ENCODE measurements at places on chromosomes 12 and 14. TPM values are rescaled to one million over a fixed set of nuclear protein-coding genes. Genes with fewer than 3 reads are reported as not detected.

DNA sequence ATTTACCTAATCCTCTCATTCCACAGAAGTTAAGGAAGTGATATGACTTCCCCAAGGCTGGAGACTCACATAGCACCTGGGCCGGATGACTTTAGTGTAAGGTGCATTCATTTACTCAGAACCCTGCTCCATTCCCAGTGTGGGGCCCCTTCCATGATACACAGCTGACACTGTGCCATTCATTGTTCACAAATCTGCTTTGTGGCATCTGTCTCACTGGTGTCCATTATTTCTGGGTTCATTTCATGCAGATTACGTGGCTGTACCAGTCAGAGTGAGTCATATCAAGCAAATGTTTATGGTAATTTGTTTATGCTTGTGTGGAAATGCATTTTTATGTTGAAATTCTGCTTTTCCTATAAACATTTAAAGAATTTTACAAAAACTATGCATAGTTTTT lies 5.2 kb downstream of the ANO4 start:
- no peak for DNase-seq

DNA sequence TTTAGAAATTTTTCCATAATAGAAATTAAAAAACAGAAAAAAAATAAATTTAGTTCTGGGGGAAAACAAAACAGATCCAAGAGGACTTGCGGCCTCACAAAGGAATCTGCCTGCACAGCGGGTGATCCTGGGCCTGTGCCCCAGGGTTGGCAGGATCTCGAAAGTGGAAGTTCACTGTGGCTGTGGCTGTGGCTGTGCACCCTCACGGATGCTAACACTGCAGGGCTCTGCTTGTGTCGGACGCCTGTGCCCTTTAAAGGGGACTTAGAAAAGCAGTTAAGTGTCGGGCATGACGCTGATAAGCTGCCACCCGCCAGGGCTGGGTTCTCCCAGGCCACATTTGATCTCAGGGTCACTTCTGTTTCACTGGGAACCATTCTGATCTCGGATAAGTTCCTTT lies 209.1 kb downstream of the TTC7B start:
- DNase-seq = no peak

- DNase-seq = no peak
Observed at GRCh38 chr12:104673696-104674482, 217.1 kb downstream of the CHST11 start.

DNA sequence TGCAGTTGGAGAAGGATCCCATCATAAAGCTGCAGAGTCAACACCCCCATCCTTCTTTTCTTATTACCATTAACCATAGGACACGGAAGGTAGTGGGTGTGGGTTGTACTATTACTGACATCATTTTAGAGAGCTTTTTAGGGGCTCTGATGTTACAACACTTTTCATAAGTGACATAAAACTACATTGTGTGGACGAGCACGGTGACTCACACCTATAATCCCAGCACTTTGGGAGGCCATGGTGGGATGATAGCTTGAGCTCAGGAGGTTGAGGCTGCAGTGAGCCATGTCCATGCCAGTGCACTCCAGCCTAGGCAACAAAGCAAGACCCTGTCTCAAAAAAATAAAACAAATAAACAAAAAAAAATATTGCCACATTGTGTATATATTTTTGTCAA lies 167.1 kb downstream of the DUSP6 start:
- DNase-seq = no peak

DNA sequence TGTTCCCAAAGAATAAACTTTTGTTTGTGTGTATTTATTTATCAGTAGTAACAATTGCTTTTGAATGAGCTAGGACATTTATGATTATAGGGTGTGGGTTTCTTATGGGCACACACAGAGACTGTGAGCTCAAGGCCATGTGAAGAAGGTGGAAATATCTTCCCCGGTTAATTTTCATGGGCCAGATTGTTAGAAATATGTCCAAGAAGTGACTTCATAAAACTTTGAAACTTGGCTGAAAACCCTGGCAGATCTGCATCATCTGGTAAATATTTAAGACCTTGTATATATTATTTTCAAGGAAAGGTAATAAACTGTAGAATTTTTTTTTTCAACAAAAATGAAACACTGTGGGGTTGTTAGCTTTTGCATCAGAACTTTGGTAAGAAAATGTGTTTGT lies 53.5 kb upstream of the RNU6-8 start:
- no peak for DNase-seq

GRCh38 chr14:85042301-85042700 lies 487.6 kb upstream of the FLRT2 start:
- DNase-seq = no peak

GRCh38 chr14:30159374-30159773 lies 231.7 kb upstream of the PRKD1 start:
- DNase-seq = no peak

DNA sequence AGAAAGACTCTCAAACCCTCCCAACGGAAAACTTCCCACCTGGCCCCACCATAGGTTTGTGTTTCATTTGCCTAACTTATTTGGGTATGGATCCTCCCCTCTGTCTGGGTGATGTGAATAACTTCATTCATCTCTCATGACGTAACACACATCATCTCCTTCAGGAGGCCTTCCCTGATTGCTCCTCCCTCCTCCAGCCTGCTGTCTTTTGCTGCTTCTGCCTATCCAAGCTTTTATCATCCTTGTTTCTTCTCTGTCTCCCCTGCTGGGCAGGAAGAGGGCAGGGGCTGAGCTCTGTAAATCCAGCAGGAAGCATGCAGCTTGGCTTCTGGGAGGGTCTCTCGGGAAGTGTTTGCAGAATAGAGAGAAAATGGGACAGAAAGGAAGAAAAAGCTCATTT lies 766.0 kb upstream of the TBX3 start:
- DNase-seq = no peak

Gene OTOGL
- total RNA-seq = 2.0 TPM

Gene TCL1B
- total RNA-seq = not detected

Gene TMPO
- 150 TPM for total RNA-seq

Data from endothelial cell of umbilical vein (primary cell).